Activated CD4-positive, alpha-beta T cell treated with anti-CD3 and anti-CD28 coated beads, Interleukin-2, amount 50 U/mL, for 48 hours (primary cell): ENCODE measurements at places on chromosomes 5 and 9.

DNA sequence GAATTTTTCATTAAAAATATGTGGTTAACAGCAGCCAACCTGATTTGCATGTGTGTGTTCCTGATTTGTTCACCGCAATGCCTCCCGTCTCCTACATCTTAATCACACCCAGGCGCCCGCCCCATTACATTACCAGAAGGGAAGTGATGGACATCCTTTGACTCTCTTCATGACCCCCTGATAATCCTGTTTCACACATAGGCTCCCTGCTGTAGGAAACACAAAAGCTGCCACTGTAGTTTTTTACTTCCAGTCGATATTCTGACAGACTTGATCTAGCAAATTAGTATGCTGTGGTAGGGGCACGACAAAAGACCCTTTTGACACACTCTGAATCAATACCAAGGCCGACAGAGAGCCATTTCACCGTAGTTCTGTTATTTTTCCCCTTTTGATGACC, 287.8 kb upstream of the ISL1 start:
- DNase-seq: no peak

GRCh38 chr5:145495196-145495595, 339.9 kb downstream of the PRELID2 start:
- no peak for DNase-seq

DNA sequence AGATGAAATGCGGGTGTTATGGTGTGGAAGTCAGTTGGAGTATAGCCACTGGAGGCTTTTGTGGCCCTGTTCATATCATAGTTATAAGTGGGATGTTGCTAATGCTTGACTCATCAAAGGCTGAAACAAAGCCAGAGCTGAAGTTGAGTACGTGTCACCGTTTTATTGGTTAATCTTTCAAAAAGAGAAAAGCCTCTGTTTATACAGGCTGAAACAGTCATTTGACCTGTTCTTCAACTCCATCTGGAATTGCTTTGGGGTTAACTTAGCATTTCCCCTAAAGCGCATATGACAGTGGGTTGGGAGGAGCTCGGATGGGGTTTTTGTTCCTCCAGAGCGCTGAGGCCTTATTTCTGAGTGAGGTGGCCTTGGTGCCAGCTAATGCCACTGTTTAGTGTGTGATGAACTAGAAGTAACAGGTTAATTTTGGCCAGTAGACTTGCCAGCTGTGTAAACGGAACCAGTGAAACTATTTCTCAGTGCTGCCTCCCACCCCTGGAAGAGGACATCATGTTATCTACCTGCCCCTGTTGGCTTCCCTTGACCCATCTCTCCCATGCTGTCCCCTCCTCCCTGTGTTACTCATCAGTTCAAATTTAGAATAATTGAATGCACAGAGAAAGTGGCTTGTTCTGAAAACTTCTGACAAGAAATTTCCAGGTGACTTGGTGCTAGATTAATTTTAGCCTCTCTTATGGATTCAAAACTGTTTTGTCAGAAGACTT, 34.2 kb downstream of the MTAP start:
- DNase-seq: no peak

DNA sequence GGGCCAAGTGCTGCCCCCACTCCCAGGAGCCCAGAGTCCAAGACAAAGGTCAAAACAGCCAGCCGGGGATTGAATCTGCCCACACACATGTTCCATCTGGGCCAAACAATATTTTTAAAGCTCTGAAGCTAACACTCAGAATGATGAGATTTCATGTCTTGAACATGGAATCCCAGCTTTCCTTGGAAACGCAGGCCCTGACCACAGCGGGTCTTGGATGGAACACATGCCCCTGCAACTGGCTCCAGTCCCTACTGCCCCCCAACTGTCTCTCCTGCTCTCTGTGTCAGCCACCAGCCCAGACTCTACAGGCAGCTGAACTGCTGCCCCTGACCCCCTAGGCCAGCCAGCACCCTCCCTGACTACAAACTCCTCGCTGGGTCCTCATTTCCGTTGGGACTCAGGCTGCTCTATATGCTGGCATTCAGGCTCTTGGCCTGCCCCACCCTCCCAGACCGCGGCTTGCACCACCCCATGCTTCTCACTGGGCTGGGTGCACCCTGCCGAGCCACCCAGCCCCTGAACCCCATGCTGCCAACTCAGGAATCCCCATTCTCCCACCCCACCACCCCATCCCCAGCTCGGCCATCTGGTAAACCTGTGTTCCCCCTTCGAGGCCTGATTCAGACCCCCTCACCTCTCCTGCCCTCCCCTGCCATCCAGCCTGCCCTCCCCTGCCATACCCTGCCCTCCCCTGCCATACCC, 71.7 kb downstream of the ADAMTS2 start:
- DNase-seq: no peak

DNA sequence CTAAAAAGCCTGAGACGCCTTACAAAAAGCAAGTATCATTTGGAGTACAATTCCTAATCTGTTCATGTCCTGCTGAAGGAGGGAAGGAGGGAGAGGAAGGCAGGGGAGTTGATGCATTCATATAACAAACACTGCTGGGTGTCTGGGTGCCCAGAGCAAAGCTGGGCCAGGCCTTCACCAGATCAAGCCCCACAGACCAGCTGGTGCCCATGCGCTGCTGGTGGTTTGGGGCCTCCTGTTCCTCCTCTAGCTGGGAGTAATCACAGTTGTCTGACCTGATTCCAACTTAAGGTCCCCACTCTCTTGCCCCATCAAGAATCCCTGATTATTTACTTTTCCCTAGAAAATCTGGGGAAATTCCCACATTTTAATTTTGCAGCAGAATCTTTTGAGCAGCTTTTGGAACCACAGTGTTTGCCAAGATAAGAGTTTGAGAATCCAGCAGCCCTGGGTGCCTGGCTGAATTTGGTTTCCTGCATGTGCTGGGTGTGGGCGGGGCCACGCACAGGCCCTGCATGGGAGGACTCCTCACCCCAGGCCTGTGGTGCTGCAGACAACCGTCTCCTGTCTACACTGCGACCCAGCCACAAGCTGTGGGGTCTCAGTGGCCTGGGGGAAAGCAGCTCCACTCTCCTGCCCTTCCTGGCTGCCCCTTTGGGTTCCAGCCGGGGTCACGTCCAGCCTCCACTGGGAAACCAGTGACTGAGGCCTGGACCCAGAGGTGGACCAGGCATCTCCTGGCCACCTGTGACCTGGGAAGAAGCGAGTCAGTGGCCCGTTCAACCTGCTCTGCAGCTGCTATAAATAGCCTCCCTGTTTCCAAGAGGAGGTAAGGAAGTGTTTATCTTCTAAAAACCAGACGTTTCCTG, 47.5 kb downstream of the NEURL1B start:
- DNase-seq: peak; percentile 35

DNA sequence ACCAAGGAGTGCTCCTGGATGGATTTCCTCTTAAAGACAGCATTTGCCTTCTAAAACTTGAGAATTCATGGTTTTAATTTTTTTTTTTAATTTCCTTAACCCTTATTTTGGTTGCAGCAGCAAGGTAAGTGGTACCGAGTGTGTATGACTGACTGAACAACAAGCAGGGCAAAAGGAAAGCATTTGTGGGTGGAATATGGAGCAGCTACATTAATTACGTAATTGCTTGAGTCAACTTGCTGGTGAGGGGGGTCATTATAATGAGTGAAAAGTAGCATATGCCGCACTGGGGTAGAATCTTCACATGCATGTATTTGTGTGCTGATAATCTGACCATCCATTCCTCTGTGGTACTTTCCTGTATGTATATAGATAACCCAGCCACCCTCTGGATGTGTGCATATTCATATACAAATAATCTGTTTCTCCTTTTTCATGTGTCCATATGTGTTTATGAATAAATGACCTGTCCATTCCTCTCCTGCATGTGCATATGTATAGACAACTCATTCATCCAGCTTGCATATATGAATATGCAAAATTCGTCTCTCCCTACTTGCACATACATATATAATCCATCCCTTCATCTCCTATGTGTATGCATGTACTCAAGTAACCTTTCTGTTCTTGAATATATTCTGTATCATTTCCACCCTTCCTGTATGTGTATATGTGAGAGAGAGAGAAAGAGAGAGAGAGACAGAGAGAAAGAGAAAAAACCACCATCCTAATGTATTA, 147.5 kb upstream of the RUSC2 start:
- no peak for DNase-seq

GRCh38 chr9:121631978-121632418, 19.4 kb upstream of the DAB2IP start:
- no peak for DNase-seq

GRCh38 chr9:124861342-124862229, at the start of the genes ARPC5L and RPL35:
Gene ARPC5L (plus strand): TSS chr9:124862130. CDS start chr9:124869291, 7,161 bp downstream.
Gene RPL35 (minus strand): TSS chr9:124861957. CDS start chr9:124861912, 45 bp downstream.
- peak; percentile 96 for DNase-seq

GRCh38 chr9:130630506-130631330, 33.7 kb upstream of the PRDM12 start:
- DNase-seq: no peak

DNA sequence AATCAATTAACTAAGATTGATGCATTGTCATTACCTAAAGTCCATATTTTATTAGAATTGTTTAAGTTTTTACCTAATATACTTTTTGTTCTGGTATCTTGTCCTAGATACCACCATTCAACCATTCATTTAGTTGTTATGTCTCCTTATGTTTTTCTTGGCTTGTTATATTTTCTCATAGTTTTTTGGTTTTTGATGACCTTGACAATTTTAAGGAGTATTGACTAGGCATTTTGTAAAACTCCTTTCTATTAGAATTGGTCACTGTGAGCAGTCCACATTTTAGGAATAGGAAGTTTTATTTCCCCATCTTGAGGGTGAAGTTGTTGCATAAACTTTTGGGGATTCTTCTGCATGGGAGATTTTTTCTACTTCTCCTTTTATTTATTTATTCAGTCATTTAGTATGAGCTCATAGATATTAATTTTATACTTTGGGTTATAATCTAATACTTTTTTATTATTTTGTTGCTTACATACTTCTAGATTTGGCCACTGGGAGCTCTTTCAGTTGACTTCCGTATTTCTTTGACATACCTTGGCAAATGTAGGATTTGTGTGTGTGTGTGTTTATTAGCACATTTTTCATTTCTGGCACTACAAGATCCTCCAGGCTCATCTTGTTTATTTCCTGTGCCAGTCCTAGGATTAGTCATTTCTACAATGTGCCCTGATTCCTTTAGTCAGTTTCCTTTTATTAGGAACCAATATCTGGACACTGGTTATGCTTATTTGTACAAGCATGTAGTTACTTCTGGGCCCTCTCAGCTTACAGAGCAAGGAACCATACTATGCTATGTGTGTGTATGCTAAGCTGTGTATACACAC, 134.9 kb upstream of the CDKN2B start:
- no peak for DNase-seq
